ENCODE measurements at places on chromosomes 16 and 17.
A peak's percentile ranks its signal among the peaks of the same experiment; 100 is the strongest.

DNA sequence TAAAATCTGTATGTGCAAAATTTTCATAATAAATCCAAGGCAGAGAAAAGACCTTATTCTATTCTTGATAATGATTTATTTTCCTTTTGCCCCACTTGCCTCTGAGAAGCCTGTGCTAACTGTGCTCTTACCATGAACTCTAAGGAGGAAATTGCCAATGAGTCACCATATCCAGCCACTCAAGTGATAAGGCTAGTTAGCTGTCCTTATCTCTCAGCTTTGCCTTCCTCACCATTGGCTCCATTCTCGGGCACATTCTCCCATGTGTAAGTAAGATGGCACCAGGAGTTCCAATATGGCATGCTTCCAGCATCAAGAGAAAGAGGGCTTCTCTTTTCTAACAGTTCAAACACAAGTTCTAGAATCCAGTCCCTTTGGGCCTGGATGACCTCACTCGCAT lies 142.4 kb downstream of the TOX3 start:
- DNase-seq: no peak

DNA sequence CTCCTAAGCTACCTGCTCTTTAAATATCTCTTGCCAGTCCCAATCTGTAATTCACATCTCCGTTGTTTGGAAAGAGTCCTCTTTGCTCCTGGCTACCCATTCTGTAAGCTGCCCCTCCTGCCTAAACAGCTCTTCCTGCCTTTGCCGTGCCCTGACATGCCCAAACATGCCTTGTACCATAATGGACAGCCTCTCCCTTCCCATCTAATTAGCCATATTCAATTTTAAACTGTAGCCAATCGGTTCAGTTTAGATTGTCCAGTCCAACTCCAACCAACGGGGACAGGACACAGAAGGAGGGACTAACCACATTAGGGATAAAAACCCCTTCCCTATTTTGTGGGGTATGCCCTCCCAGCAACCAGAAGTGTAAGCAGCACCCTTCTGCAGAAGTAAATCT lies 30.6 kb upstream of the CLEC3A start:
- no peak for DNase-seq

DNA sequence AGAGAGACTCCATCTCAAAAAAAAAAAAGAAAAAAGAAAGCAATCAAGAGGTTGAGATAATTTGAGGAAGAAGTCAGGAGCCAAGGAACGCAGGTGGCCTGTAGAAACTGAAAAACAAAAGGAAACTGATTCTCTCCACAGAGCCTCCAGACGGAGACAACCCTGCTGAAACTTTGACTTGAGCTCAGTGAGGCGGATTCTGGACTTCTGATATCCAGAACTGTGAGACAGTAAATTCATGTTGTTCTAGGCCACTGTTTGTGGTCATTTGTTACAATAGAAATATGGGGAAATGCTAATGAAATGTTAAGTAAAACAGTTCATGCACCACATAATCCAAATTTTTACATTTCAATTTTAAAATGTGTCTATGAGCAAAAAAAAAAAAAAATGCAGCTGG lies 5.2 kb downstream of the MBTPS1 start:
- DNase-seq: no peak

GRCh38 chr16:79213214-79213613 lies 387.3 kb downstream of the MAF start:
- DNase-seq: peak; percentile 17

- DNase-seq: no peak
Observed at GRCh38 chr16:50731130-50731988, 10.5 kb upstream of the CYLD start.

Measured in Ammon's horn (tissue), 1 donor.